ENCODE measurements at places on chromosomes 2 and 18.

DNA sequence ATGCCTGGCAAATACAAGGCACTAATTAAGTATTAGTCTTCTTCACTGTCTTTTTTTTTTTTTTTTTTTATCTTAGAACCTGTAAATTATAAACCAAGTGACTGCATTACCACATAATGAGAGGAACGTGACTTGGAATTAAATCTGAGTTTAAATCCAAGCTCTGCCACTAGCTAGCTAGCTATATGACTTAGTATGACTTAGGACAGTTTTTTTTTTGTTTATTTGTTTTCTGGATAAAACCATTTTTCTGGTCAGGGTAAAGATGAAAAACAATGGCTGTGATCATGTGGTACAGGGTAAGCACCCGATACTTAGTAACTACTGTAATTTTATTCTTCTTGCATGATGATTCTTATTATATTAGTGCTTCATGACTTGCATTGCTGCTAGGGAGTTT lies 191.8 kb upstream of the LRRTM1 start:
- DNase-seq = no peak

DNA sequence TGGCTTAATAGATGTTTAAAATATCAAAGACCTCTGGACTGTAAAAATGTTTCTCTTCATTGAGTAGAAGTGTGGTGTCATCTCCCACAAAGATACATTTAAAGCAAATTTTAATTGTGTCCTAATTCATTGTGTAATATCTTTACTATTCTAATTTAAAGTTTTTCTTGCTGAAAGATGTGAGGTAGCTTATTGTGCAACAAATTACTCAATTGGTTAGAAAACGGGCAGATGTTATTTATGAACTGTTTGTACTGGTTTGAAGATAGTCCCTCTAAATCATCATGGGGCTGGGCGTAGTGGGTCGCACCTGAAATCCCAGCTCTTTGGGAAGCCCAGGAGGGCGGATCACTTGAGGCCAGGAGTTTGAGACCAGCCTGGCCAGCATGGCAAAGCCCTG lies 65.3 kb downstream of the CYBRD1 start:
- DNase-seq = no peak

- no peak for DNase-seq
Measured at GRCh38 chr2:239514754-239515530, 114.1 kb upstream of the HDAC4 start.

DNA sequence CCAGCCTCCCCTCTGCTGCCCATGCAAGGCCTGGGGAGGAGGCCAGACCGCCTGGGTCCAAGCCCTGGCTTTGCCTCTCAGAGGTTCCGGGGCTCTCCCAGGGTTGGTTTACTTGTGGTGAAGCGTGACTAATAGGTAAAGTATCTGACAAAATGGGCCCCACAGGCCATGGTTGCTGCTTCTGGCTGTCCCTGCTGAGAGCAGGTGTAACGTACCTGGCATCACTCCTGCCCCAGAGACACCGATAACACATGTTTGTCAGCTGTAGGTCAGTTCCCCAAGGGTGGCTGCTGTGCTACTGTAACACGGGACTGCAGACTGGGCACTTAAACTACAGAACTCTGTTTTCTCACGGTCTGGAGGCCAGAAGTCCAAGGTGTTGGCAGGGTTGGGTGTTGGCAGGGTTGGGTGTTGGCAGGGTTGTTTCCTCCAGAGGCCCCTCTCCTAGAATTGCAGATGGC lies 34.1 kb downstream of the ODC1 start:
- DNase-seq = no peak

DNA sequence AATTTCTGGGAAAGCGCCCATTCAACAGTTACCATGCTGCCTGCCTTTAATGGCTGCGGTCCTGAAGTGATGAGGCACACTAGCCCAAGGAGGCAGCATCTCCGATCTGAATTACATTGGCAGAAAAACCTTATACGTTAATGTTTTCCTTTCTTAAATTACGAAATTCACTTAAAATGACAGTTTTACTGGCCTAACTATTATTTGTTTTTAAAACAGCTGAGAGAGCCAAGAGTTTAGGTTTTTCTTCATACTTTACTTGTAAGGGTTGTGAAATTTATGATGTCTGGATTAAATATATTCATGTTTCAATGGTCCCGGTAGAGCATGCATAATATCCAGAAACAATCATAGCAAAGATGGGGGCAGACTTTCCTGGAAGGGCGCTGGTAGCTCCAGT lies 115.2 kb upstream of the REV1 start:
- no peak for DNase-seq

DNA sequence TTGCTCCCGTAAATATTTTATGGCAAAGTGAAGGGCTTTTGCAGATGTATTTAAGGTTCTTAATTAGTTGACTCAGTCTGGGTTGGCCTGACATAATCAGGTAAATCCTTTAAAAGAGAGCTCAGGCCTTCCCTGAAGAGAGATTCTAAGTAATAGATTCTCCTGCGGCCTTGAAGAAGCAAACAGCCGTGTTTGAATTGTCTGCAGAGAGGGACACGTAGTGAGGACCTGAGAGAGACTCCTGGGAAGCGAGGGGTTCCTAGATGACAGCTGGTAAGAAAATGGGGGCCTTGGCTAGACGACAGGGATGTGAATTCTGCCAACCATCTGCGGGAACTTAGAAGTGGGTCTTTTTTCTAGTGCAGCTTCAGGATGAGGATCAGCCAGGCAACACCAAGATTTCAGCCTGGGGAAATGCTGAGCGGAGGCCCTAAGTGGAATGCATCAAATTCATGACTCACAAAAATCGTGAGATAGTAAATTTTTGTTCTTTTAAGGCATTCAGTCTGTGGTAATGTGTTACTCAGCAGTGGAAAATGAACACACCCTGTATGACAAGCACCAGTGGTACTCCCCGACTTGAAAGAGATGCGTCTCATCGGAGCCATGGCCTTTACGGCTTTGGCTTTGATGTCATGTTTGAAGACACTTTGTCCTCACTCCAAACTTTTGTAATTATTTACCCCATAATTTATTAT lies 62.1 kb upstream of the SMIM21 start:
- DNase-seq = no peak

DNA sequence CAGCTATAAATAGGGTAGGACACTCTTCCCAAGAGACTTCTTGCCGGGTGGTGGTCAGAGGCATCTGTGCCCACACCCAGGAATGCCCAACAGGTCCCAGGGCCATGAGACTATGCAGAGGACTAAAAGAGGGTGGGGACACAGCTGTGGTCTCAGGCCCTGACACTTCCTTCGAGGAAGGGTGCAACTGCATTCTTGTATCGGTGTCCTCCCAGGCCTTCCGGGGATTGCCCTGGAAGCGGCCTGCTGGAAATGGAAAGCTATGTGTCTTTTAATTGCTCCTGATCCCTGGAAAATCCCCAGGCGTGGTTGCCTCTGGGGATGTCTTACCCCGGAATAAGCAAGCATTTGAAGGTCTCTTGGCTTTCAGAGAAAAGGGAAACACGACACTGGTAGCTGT lies 176.7 kb downstream of the SOX11 start:
- no peak for DNase-seq

DNA sequence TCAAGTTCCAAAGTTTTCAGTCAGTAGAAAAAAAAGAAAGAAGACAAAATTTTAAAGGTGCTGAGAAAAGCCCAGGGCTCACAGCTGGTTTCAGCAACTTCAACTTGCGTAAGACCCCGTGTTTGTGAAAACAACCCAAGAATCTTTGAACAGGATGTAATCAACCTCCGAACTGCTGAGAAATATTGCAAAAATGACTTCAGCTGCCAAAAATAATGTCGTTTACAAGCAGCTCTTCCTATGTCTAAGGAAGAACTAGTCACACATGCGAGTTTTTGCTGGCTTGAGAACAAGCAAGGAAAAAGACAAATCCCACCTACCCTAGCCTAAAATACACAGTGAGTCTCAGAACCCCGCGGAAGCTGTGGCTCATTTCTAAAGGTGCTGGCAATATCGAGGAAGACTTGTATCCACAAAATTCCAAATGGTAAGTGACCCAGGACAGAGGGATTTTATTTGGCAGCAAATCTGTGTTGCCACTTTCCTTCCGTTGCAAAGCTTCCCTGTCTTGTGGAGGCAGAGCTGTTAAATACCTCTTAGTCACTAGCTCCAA lies 59.8 kb upstream of the SLC8A1 start:
- DNase-seq = peak; percentile 53

GRCh38 chr2:36235882-36236281 lies 119.7 kb upstream of the CRIM1 start:
- no peak for DNase-seq

GRCh38 chr2:128469875-128470274 lies 151.2 kb upstream of the HS6ST1 start:
- no peak for DNase-seq

DNA sequence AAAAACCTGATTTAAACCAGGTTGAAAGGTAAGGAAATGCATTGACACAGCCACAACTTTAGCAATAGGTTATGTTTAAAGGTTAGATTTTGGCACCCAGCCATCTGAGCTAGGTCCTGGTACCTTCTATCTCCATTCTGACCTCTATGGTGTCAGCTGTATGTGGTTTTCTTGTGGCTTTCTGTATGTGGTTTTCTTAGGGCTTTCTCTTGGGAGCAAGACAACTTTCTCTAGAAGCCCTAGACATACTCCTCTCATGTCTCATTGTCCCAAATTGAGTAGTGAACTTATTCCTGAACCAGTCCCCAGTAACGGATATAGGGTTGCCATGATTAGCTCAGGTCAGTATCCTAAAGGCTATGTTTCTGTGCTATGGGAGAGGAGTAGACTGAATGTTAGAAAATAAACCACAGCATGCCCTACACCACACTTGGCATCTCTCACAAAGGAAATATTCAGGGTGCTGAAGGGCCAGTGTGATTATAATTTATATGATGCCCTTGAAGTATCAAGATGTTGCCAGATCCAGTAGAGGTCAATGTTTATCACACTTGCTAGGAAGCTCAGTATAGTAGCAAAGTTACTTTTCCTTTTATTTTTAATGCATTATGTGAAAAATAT lies 176.1 kb downstream of the CAPN13 start:
- DNase-seq = peak; percentile 82

DNA sequence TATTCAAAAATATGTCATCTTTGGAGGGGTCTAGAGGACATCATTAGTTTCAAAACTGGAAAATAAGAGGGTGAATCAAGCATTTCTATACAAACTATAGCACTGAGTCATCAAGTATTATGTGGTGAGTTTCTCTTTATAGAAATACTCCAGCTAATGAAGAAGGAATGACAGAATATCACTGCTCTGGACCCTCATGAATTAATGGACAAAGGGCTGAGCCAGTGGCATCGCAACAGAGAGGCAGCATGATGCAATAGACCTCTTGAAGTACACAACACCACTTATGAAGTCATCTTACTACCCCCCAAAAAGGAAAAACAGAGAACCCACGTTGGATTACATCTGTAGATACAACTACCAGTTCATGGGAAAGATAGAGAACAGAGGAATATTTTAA lies 27.4 kb upstream of the EIF2AK3 start:
- no peak for DNase-seq

DNA sequence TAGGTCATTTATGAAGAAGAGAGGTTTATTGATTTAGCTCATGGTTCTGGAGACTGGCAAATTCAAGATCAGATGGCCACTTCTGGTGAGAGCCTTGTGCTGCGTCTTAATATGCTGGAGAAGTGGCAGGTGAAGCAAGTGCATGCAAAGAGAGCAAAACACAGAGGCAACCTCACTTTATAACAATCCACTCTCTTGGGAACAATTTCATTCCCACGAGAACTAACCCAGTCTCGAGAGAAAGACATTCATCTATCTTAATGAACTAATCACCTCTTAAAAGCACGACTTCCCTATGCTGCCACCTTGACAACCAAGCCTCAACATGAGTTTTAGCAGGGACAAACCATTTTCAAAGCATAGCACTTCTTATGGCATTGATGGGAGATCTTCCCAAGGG lies 186.5 kb upstream of the RASGRP3 start:
- no peak for DNase-seq

DNA sequence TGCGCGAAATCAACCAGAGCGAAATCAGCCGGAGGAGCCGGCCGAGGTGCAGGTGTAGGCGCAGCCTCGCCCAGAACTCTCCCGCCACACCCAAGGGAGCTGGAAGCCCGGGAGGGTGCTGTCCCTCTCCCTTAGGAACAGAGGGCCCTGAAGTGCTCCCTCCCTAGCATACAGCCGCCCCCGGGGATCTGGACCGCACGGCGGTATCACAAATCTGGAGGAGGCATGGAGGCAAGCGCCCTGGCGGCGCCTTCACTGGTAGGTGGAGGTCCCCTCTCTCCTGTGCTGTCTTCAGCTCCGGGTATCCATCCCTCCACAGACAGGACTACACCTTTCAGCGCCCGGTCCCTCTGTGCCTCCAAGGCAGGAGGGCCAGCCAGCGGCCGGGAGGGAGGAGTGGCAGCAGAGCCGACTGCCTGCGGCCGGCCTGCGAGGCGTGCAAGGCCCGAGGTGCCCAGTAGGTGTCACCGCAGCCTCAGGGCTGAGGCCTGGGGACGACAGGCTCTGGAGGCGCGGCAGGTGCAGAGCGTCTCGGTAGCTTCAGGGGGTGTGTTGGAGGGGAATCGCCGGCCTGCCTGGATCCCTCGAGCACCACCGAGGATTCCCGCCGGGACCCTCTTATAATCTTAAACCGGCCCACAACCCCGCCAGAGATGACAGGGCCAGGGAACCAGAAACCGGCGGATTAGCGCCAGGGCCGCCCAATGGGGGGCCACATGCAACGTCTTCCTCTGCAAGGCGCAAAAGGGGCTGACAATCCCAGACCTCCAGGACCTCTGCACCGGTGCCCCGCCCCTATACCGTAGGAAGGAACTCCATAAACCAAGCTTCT lies 2.8 kb downstream of the IHH start:
- DNase-seq = peak; percentile 86

DNA sequence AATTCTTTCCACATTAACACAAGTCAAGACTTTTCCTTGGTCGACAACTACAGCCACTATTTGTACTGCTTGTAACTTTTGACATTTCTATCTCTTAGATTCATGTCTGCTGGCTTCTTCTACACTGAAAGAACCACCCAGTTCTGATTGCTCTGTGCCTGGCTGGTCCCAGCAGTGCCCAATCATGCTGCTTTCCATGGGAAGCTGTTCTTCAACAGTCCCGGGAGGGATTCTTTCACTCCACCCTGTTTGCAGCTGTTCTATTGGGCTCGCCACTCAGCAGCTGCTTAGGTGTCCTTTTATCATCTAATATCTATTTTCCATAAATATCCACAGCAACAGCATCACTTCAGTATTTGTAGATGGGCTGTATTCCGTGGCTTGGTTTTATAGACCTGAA lies 471.1 kb upstream of the SMIM21 start:
- DNase-seq = no peak

GRCh38 chr2:203824057-203824456 lies 43.5 kb upstream of the CTLA4 start:
- DNase-seq = no peak
